ENCODE measurements at places on chromosomes 4 and X. TPM values are rescaled to one million over a fixed set of nuclear protein-coding genes. Genes with fewer than 3 reads are reported as not detected.

The CFP gene
- 0.18 TPM for total RNA-seq

The NDP gene
- 0.41 TPM for total RNA-seq

The RAB33A gene
- 3.0 TPM for total RNA-seq

The HSFX1 gene
- not detected for total RNA-seq

The FMR1NB gene
- total RNA-seq = not detected

The PCDH7 gene
- 172 TPM for total RNA-seq

The TMEM271 gene
- not detected for total RNA-seq

The RASGEF1B gene
- total RNA-seq = 2.0 TPM

The PDE6B gene
- total RNA-seq = not detected

The HELT gene
- total RNA-seq = not detected

The SATL1 gene
- total RNA-seq = not detected

The GLUD2 gene
- total RNA-seq = 1.4 TPM

The CSAG1 gene
- not detected for total RNA-seq

The VCX3B gene
- total RNA-seq = not detected

The IL21 gene
- total RNA-seq = not detected

The TLR6 gene
- 5.0 TPM for total RNA-seq

The EGF gene
- 0.09 TPM for total RNA-seq

The GPR143 gene
- not detected for total RNA-seq

The DGAT2L6 gene
- not detected for total RNA-seq
